Diencephalon (tissue), 1 donor: ENCODE measurements at places on chromosomes 12 and 14. TPM values are rescaled to one million over a fixed set of nuclear protein-coding genes. Genes with fewer than 3 reads are reported as not detected.

Gene NGB
- total RNA-seq, result 17.8 TPM

Gene CSAD
- total RNA-seq, result 16.6 TPM

Gene KRT6C
- not detected for total RNA-seq

Gene KLHL33
- total RNA-seq, result 0.23 TPM

Gene SCNN1A
- not detected for total RNA-seq
